Cardiac ventricle fibroblast (primary cell): ENCODE measurements at places on chromosomes 6 and 20. TPM values are rescaled to one million over a fixed set of nuclear protein-coding genes. Genes with fewer than 3 reads are reported as not detected.

Gene POPDC3
- total RNA-seq: 7.3 and 11.4 TPM in 2 replicates

Gene FERMT1
- total RNA-seq: 1.6 and 4.9 TPM in 2 replicates

Gene CCM2L
- 0.06 TPM in 1 of 2 replicates, not detected in the other for total RNA-seq

Gene FAM209B
- not detected in 2 replicates for total RNA-seq

Gene LTA
- not detected in 2 replicates for total RNA-seq

Gene ILRUN
- total RNA-seq: 32.9 and 36.9 TPM in 2 replicates

Gene SUPT3H
- total RNA-seq: 2.0 and 6.8 TPM in 2 replicates

Gene EDN1
- 0.83 and 2.6 TPM in 2 replicates for total RNA-seq

Gene KHDC1
- 3.4 and 3.5 TPM in 2 replicates for total RNA-seq

Gene CNR1
- total RNA-seq: 16.8 and 20.3 TPM in 2 replicates

Gene HEY2
- total RNA-seq: 0.05 and 0.06 TPM in 2 replicates

Gene OSBPL2
- 16.1 and 17.8 TPM in 2 replicates for total RNA-seq

Gene GCM1
- total RNA-seq: not detected in 2 replicates

Gene CALHM4
- total RNA-seq: not detected in 2 replicates

Gene CRISP3
- total RNA-seq: not detected in 2 replicates

Gene BCAS4
- 1.9 TPM in 2 replicates for total RNA-seq

Gene TFAP2D
- total RNA-seq: not detected in 2 replicates

Gene RHAG
- total RNA-seq: not detected in 2 replicates

Gene ITCH
- total RNA-seq: 30.4 and 31.3 TPM in 2 replicates

Gene SMLR1
- total RNA-seq: not detected in 2 replicates

Gene JPH2
- 0.25 TPM in 1 of 2 replicates, not detected in the other for total RNA-seq

Gene GPX5
- total RNA-seq: not detected in 2 replicates

Gene PRND
- total RNA-seq: 0.06 and 0.15 TPM in 2 replicates

Gene PGC
- not detected in 2 replicates for total RNA-seq

Gene DEFB129
- total RNA-seq: not detected in 2 replicates

Gene FOXC1
- 4.3 and 4.7 TPM in 2 replicates for total RNA-seq
